Smooth muscle cell of the brain vasculature (primary cell): ENCODE measurements at places on chromosomes 6 and 20.

- DNase-seq = no peak
These were observed 282.2 kb downstream of the GJA1 start for GRCh38 chr6:121717686-121718085.

DNA sequence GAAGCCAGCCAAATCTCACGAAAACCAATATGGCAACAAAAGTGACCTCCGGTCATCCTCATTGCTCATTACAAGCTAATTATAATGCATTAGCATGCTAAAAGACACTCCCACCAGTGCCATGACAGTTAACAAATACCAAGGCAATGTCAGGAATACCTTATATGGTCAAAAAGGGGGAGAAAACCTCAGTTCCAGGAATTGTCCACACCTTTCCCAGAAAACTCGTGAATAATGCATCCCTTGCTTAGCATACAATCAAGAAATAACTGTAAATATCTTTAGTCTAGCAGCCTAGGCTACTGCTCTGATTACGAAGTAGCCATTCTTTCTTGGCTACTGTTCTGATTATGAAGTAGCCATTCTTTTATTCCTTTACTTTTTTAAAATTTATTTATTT lies 112.5 kb upstream of the FKBP1C start:
- DNase-seq = no peak

DNA sequence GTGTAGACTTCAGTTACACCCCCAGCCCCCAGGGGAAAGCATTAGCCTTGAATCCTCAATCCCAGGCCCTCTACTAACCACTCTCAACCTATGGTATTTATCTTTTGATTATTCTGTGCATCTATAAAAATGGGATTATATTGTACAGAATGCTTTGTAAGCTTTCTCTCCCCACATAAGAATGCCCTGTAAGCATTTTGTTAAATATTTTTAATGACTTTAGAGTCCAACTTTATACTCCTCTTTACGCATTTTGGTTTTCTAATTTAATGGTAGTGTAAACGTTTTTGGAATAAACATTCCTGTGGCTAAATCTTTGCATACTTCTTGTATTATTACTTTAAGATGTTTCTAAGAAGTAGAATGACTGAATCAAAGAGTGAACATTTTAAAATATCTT lies 35.4 kb downstream of the FBXO9 start:
- no peak for DNase-seq

DNA sequence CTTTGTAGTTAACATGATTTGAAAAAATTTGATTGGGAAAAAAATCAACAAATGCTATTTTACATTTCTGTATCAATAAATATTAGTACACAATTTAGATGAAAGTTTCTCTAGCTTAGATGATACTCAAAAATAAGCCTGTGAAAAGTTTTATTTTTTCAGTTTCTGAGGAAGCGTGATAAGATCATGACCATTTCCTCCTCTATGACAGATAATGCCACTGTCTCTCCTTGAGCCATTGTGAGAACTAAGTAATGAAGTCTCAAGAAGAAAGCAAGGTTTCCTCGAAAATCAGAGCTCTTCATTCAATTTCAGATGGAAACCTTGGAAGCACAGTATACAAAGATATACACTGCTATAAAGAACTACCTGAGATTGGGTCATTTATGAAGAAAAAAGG lies 395.0 kb downstream of the HDGFL1 start:
- DNase-seq = no peak

- DNase-seq = no peak
These were observed 174.7 kb downstream of the BACH2 start for GRCh38 chr6:90121982-90122381.

DNA sequence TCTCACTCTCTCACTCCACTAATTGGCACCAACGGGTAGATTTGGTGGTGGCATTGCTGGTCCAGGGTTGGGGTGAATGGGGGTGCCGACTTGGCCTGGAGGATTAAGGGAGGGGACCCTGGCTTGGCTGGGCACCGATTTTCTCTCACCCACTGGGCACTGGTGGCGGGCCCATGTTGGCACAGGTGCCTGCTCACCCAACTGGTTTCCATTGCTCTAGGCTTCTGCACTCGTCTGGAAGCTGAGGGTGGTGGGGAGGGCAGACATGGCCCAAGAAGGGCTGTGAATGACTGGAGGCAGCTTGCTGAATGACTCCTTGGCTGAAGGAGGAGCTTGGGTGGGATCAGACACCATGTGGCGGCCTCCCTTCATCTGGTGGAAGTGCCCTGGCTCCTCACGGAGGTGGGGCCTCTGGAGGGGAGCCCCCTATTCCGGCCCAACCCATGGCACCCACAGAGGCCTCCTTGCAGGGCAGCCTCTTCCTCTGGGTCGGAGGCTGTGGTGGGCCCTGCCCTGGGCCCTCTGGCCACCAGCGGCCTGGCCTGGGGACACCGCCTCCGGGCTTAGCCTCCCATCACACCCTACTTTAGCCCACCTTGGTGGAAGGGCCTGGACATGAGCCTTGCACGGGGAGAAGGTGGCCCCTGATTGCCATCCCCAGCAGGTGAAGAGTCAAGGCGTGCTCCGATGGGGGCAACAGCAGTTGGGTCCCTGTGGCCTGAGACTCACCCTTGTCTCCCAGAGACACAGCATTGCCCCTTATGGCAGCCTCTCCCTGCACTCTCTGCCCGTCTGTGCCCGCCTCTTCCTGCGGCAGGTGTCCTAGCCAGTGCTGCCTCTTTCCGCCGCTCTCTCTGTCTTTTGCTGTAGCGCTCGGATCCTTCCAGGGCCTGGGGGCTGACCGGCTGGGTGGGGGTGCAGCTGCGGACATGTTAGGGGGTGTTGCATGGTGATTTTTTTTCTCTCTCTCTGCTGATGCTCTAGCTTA lies 11.2 kb downstream of the VEGFA start:
- no peak for DNase-seq

GRCh38 chr20:8640461-8640860 lies 428.4 kb upstream of the PLCB4 start:
- no peak for DNase-seq

- DNase-seq = peak; percentile 61
These were observed 35.4 kb upstream of the MAPK13 start for GRCh38 chr6:36094753-36095496.

- DNase-seq = no peak
These were observed 1010.8 kb upstream of the EYS start for GRCh38 chr6:66717801-66718200.

DNA sequence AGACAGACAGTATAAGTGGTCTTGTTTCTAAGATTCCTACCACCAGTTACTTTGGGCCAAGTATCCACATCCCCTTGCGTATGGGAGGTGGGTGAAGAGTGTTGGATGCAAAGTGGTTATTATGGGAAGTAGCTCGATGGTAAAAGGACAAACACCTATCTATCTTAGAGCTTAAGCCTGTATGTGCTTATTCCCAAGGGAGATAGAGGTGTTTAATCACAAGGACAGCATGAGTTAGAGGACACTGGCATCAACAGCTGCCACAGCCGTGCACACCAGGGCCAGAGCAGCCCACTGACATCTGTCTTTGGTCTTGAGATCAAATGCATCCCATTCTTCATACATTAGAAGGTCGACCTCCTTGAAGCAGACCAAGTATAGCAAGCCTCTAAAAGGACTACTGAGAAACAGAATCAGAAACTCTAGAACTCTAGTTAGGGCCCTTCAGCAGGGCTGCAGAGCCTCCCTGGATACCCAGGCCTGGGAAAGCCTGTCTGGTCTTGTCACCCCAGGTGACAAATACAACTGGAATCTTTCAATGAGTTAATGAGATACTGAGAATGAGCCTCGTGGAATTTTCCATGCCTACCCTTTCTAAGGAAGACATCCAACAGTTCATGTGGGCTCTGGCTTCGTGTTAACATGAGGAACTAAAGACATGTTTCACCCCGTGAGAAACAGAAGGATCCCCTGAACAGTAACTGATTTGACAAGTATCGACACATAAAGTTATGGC lies 28.7 kb downstream of the TXNDC5 start:
- no peak for DNase-seq

GRCh38 chr20:57648878-57649616 lies 28.8 kb upstream of the ZBP1 start:
- DNase-seq = no peak

DNA sequence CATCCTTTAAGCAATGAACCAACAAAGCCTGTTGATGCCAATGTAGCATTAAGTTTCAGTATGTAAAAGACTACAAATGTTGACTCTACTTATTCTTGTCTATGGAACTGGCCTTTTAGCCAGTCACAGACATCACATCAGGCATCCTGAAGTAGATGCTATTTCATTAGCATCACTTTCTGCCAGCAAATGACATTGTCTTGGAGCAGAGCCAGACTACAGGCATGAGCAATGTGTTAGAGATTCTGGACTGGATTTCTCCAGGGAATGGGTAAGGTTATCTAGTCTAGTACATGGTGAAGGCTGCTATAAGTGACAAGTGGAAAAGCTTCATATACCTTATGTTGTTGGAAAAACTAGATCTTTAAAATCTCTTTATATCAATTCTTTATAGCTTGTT lies 142.9 kb downstream of the ADGRB3 start:
- DNase-seq = no peak

- DNase-seq = no peak
These were observed 300.4 kb downstream of the TAF4 start for GRCh38 chr20:61765081-61765870.

GRCh38 chr6:79203753-79204253 lies 30.7 kb downstream of the HMGN3 start:
- no peak for DNase-seq

GRCh38 chr20:35909176-35909575 lies 45.1 kb downstream of the SCAND1 start:
- DNase-seq = no peak

- no peak for DNase-seq
These were observed 61.6 kb upstream of the SNX9 start for GRCh38 chr6:157761331-157761921.

DNA sequence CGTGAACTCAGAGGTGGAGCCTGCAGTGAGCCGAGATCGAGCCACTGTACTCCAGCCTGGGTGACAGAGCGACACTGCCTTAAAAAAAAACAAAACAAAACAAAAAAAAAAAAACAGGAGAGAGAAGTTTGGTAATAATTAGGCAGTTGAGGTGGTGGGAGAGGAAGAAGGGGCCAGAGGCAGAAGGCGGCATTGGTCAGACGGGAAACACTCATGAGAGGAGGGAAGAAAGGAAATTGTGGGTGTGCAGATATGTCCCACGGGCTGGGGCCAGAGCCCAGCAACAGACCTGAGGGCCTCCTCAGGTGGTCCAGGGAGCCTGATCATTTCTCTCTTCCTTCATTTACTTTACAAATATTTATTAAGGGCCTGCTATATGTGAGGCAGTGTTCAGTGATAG lies 20.0 kb downstream of the SULF2 start:
- no peak for DNase-seq

DNA sequence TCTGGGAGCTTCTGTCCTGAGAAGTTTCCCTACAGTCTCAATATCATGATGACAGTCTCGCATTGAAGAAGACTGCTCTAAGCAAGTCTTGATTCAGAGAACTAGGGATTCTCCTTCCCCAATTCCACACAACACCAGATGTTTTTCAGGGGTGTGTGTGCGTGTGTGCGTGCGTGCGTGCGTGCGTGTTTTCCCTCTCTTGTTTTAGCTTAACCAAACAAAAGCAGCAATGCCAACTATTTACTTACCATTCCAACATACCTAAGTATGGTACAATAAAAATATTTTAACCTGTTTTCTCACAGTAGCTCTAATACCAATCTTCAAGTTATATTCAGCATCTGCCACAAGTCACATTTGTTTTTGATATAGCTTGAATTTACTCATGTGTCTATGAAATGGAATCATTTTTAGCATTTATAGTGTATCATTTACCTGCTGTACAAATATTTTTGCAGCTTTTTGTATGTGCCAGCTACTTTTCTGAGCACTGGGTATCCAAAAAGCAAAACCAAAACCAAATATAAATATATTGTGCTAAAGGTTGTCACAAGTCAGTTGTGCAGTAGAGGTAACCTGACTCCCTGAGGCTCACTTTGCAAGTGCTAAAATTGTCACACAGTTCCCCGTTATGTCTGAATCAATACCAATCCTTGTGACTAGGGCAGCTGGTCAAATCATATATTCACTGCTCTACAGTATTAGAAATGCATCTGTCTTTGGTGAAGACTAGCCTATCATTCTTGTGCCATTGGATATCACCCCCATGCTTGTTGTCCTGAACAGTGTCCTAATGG lies 21.7 kb upstream of the MYLIP start:
- no peak for DNase-seq

DNA sequence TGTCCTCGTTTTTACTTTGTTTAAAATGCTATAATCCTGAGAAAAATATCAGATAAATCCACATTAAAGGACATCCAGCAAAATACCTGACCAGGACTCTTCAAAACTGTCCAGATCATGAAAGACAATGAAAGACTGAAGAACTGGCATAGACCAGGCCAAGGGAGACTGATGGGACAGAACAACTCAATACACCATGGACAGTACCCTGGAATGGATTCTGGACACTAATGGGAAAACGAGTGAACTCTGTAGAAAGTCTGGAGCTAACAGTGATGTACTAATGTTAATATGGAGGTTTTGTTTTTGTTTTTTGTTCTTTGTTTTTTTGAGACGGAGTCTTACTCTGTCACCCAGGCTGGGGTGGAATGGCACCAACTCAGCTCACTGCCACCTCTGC lies 461.4 kb downstream of the CD83 start:
- DNase-seq = no peak

DNA sequence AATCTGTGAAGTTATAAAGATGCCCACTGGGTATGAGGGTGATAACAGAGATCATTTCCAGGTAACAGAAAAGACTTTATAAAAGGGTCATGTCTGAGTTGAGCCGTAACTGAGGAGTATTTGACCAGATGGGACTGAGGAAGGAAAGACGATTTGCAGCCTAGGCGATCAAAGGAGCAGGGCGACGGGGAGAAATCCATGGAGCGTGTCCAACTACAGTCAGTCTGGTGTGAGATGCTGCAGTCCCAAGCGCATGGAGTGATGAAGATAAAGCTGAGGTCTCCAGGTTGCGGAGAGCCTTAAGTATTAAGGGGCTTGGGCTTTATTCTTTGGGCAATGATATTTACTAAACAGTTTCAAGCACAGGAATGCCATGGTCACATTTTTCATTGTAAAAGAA lies 166.7 kb downstream of the PRKN start:
- DNase-seq = no peak

DNA sequence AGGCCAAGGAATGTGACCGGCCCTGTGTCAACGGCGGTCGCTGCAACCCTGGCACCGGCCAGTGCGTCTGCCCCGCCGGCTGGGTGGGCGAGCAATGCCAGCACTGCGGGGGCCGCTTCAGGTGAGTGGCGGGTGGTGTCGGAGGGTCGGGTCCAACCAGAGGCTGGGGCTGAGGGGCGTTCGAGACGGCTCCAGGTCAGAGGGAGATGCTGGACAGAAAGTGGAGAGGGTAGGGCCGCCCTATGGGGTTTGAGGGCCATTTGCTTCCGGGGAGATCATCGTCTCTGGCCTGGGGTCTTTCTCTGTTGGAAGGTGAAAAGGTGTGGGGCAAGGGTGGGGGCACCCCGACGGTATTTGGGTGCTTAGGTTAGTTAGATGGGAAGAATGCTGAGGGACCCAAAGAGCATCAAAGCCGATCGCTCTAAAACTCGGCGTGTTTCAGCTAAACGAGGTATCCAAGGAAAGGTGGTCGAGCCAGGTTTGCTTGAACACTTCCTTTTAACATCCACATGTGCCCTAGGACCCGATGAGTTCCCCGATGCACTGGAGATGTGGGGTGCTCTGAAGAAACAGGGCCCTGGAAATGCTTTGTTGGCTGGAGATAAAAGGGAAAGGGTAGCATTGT lies 691 bp downstream of the ATRN start:
- DNase-seq = no peak
